Thoracic aorta (tissue), 2 donors: ENCODE measurements at places on chromosomes 13 and 19.

- no peak for DNase-seq
Observed at GRCh38 chr13:20182231-20182846, 10.4 kb downstream of the GJB2 start.

- no peak for DNase-seq
Observed at GRCh38 chr13:104008075-104008474, 941.9 kb upstream of the SLC10A2 start.

- no peak for DNase-seq
Observed at GRCh38 chr19:15623711-15624318, 8.8 kb downstream of the CYP4F8 start.

DNA sequence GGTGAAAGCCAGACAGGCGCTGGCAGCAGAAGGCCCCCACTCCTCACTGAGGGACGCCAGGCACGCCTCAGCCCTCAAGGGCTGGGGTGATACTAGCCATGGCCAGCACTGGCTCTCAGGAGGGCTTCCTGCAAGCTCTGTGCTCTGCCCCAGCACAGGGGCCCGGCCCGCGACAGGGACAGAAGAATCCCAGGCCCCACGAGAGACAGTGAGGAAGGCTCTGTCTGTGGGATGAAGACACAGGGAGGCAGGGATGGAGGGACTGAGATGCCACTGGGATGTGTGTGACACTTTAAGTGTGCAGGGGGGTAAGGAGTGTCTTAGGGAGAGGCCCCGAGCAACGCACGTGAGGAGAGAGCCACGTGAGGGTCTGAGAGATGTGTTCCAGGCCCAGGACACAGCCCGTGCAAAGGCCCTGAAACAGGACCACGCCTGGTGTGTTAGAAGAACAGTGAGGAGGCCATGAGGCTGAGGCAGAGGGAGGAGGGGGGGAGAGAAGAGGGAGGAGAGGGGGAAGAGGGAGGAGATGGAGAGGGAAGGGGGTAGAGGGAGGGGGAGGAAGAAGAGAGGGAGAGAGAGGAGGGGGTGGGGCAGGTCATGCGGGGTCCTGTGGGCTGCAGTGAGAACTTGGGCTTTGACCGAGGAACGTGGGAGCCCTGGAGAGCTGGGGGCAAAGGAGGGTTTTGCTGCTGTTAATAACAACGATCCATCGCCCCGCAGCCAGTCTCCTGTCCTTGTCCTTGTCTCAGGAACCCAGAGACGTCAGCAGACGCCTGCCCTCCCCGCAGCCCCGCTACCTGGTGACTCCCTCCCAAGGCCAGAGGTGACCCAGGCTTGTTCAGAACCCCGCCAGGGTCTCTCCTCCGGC is 7.2 kb downstream of the RPL36 start:
- no peak for DNase-seq

DNA sequence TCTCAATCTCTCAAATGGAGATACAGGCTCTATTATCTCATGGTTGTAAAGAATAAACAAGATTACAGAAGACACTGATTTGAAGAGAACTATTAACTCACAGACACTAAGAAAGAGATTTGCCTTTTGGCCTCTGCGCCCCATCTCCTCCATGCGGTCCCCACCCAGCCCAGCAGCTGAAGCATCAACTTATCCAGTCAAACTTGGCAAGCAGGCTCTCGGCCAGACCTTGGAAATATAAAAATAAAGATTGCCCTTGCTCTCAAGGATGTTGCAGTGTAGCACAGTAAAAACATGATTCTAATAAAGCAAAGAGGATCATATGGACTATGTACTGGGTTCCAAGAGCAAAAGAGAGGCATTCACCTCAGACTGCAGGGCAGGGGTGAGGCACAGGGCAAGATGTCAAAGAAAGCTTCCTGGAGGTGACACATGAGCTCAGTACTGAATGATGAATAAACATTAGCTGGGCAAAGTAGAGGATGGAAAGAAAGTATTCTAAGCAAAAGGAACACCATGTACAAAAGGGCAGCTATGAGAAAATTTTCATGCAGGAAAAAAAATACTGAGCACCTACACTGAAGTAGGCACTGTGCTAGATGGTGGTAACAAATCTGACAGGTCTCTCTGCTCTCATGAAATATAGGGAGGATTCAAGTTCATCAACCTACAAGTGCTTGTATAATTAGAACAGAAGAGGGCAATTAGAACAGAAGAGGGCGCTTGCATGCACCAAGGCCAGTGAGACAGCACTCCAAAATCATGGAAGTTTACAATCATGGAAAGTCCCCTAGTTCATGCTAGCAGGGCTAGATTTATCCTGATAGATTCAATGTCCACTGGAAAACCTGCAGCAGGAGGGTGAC is 85.0 kb downstream of the SACS start:
- DNase-seq: no peak

- no peak for DNase-seq
Observed at GRCh38 chr19:13401388-13401787, 104.9 kb downstream of the CACNA1A start.

DNA sequence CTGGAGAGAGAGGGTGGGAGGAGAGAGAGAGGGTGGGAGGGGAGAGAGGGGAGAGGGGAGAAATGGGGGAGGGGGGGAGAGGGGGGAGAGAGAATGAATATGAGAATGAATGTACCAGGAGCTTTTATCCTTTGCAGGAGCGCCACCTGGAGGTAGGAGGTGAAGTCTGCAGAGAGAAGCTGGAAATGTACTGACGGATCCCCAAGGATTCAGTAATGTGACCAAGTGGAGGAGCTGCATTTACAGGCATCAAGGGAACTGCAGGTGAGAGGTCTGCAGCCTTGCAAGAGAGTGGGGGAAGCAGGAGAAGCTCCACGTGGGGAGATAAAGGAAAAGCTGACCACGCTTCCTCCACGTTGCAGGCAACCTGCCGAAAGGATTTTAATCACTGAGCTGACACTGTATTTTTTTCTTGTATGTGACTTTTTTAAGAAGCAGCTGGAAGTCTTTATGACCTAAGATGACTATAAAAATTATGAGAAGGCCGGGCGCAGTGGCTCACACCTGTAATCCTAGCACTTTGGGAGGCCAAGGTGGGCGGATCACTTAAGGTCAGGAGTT is 33.7 kb downstream of the VSTM1 start:
- DNase-seq: no peak

GRCh38 chr19:12825254-12826131 is 8.9 kb downstream of the RTBDN start:
- DNase-seq: no peak

- no peak for DNase-seq
Observed at GRCh38 chr13:110442930-110443621, 118.4 kb downstream of the RAB20 start.

DNA sequence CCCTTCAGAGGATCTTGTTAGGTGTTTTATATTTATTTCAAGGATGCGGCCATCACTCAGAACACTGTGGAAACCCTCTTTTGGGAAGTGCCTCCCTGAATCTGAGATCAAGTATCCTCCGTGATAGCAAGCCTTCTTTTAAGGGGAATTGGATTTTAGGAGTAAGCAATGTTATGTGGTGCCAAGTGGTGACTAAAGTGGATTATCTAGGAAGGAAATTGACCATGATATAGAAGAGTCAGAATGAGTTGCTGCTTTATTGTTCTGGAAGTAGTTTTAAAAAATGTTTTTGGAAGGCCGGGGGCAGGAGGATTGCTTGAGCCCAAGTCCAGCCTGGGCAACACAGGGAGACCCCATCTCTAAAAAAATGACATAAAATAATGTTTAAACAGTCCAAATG is 6.7 kb downstream of the ERCC5 start:
- no peak for DNase-seq

DNA sequence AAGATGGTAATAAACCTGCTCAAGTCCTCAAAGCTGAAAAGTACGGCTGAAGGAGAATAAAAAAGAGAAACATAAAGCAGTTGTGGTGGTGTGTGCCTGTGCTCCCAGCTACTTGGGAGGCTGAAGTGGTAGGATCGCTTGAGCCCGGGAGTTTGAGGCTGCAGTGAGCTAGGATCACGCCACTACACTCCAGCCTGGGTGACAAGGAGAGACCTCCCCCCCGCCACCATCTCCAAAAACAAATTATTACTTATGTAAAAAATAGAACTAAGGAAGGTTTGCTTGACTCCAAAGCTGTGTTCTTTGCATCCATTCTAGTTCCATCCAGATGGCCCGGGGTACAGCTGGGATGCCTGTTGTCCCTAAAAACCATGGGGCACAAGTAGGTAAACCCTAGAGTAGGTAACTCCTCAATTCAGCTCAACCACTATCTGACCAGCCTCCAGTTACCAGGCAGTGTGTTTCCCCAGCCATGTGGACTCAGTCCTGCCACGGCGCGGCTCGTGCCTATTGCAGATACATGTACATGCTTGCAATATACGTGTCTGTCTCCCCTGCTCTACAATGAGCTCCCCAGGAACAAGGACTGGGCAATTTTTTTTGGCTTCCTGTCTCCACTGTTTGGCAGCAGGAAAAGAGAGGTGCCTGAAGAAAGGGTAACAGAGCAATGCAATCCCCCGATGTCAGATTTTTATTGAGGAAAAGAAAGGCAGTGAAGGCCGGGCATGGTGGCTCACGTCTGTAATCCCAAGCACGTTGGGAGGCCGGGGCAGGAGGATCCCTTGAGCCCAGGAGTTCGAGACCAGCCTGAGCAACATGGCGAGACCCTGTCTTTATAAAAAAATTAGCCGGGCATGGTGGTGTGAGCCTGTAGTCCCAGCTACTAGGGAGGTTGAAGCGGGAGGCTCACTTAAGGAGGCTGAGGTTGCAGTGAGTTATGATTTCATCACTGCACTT is 101.3 kb downstream of the GNG7 start:
- no peak for DNase-seq

DNA sequence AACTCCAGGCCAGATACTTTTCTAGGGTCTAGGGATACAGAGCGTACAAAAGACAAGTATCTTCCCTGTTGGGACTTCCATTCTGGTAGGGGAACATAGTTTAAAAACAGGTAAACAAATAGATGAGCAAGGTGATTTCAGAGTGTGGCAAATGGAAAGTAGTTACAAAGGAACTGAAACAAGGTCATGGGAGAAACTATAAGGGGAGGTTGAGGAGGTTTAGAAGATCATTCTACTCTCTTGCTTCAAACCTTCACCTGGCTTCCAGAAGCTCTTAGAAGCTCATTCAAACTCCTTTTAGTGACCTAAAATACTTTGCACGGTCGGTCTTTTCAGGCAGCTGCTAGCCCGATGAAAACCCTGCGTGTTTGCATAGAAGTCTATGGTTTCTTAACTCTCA is 9.1 kb downstream of the FFAR2 start:
- DNase-seq: no peak

DNA sequence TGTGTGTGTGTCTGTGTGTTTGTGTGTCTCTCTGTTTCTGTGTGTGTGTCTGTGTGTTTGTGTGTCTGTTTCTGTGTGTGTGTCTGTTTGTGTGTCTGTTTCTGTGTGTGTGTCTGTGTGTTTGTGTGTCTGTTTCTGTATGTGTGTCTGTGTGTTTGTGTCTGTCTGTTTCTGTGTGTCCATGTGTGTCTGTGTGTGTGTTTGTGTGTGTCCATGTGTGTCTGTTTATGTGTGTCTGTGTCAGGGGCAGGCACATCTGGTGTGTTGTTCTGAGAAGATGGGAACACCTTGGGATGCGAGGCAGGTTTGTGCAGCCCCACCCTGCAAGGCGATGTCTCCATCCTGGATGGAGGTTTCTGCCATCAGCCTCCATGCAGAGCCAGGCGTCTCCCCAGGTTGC is 275.8 kb upstream of the SOX1 start:
- no peak for DNase-seq

GRCh38 chr13:61128850-61129645 is 286.6 kb downstream of the PCDH20 start:
- no peak for DNase-seq

DNA sequence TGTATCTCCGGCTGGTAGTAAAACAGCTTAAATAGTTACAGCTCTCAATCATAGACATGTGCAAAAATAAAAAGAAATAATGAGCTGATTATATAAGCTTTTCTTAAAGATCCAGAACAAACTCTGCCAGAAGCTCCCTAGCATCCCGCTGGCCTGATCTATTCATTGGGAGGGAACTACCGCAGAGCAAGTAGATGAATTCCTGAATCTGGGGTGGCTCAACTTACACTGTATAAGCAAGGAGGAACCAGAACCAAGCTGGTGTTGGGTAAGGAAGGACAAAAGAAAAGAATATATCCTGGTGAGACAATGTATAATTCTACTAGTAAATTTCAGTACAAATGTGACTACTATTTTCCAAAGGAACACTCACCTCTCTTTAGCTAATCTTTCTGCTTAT is 1122.2 kb downstream of the OLFM4 start:
- no peak for DNase-seq

DNA sequence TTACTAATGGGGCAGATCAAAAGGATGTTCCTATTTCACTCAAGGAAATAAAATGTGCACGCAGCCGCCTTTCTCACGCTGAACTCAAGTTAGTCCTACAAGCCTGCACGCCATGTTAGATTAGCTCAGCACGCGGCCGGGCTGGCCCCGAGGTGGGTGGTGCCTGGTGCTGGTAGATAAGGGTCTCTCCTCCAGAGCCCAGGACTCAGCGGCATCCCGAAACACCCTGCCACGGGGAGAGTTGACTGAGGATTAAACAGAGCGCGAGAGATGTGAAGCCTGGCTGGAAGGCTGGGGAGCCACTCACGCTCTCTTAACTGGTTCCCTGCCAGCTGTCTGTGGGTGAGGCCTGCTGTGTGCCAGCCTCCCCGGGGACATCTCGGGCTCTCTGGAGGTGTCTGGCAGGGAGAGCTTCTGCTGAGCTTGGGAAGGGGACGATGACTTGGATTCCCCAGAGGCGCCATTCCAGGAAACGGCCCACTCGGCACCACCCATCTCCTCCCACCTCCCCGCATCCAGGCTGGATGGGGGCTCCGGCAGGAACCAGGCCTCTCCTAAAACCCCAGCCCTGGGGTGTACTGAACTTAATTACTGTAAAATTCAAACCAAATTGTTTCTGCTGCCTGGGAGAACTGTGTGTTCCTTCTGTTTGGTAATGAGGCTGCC is 122.2 kb downstream of the KDM4B start:
- no peak for DNase-seq

- DNase-seq: no peak
Observed at GRCh38 chr13:44093607-44094564, 214.2 kb downstream of the LACC1 start.

DNA sequence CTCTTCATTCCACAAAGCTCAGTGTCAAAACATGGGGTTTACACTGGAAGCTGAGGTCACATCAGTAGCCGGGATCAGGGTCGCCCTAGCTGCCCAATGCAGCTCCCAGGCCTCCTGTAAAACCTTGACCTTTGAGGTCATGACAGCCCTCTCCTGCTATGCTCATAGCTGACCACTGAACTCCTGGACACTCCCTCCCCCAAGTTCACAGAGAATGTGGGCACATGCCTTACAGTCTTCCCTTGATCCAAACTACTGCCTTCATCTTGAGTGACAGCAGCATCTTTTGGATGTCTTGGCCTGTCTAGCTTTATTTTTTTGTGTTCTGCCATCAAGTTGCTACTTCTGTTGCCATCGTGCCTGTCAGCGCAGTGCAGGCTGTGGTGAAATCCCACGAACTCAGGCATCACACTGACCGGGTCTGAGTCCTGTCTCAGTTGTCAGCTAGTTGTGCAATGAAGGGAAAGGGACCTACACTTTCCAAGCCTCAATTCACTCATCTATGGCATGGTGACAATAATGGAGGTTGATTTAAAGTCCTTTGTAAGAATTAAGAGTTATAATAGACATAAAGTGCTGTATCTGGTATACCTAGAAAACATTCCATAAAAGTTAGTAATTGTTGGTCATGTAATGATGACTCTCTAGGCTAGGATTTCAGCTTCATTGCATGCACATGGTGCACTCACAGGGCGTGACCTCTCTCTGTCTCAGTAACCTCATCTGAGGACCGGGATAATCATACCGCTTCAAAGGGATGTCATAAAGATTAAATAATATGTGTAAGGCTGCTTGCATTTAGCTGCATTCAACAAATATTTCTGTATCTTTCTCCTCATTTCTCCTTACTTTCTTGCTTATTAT is 16.4 kb upstream of the ALOX5AP start:
- DNase-seq: no peak
